Urinary bladder (tissue), 4 donors: ENCODE measurements at places on chromosomes 7 and 10. TPM values are rescaled to one million over a fixed set of nuclear protein-coding genes. Genes with fewer than 3 reads are reported as not detected.

AKR1C3 gene
- 13.4 TPM for total RNA-seq

C1GALT1 gene
- total RNA-seq, result 27.1 TPM

ADRB1 gene
- total RNA-seq, result 1.7 TPM

DNA sequence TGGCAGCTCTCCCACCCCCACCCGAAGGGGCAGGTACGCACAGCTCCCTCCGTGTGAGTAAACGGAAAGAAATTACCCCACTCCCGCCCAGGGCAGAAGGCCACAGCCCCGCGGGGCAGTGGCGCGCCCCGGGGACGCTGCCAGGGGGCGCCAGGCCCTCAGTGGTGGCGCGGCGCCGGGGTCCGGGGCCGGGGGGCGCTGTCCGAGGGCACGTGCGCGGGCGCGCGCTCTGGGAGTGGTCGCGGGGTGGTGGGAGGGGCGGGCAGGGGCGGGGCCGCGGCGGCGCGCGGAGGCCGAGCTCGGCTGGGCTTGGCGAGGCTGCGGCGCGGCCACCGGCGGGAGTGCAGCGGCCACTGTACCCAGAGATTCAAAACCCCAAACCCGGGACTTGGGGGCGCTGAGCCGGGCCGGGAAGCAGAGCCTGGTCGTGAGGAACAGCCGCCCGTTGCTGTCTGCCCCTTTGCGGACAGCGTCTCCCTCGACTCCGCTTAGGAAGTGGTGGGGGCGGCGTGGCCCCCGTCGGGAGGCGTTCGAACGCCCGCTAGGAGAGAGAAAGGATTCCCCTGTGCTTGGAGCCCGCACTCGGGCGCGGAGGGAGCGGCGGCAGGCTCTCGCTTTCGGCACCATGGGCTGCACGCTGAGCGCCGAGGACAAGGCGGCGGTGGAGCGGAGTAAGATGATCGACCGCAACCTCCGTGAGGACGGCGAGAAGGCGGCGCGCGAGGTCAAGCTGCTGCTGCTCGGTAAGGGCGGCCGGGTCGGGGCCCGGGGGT, at the start of gene GNAI1:
TSS of gene GNAI1 (plus strand) at position 296 of the 773 bp plus-strand sequence. CDS start at position 626, 330 bp downstream.
- DNase-seq, result no peak

DNA sequence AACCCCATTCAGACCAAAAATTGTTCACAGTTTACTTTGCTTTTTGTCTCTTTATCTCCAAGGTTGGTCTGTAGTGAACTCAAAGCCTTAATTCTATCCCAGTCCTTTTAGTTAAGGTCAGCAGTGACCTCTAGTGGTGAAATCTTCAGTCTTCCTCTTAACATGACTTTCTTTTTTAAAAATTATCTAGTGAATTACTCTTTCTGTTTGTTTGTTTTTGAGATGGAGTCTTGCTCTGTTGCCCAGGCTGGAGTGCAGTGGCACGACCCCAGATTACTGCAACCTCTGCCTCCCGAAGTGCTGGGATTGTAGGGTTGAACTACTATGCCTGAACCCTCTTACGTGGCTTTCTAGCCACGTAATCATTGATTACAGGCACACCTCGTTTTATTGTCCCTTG, 25.0 kb downstream of the ZNF487 start:
- DNase-seq, result peak; percentile 74

DNA sequence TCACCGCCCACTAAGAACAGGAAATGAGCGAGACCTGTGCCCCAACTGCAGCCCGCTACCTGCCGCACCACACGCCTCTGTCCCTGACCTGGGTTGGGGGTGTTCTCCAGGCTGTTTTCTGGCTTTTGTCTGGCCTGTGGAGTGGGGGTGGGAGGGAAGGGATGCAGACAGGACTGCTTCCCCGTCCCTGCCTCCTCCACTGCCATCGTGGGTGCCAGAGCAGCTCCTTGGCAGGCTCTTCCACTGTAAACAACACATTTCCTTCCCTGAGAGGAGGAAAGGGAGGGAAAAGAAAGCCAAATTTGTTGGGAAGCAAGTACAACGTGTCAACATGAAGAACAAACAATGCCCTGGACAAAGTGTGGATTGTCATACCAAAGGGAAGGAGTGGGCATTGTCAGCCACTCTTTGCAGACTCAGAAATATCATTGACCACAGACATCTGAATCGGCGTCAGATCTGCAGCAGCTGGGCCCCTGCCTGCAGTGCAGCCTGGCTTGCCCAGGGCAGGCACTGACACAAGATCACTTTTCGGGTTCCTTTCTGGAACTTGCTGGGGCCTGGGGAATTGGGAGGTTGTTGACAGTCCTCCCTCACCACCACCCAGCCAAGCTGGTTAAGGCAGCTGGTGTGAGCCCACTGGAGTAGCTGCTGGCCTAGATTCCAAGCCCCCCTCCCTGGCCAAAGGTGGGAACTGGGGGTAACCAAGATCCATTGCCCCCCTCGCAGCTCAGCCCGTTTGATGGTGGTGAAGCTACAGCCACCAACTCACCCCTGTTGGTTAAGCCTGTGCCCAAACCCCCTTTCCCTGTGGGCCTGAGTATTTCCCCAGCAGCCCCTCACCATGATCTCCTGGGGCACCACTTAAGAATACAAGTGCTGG, 22.6 kb upstream of the TRIM8 start:
- no peak for DNase-seq

- DNase-seq, result no peak
Observed at GRCh38 chr10:55024713-55025112, 223.7 kb upstream of the PCDH15 start.

- DNase-seq, result no peak
Observed at GRCh38 chr7:100190048-100190711, 12.5 kb downstream of the STAG3 start.

DNA sequence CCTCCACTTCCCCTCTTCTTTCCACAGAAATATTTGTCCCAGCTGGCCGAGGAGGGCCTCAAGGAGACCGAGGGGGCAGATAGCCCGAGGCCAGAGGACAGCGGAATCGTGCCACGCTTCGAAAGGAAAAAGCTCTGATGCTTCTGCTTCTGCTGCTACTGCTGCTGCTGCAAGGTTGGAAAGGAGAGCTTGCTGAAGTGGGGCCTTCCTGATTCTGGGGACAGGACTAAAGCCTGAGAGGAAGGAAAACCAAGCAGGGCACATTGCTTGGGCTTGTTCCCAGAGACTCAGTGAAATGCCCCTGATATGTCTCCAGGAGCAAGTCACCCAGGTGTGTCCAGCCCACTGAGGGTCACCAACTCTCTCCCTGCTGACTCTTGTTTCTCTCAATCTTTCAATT, 35.9 kb upstream of the PDCD4 start:
- no peak for DNase-seq

GRCh38 chr7:18119985-18120384, 92.3 kb upstream of the PRPS1L1 start:
- DNase-seq, result no peak
